ENCODE measurements at places on chromosomes 16 and 17.
A peak's percentile ranks its signal among the peaks of the same experiment; 100 is the strongest.

DNA sequence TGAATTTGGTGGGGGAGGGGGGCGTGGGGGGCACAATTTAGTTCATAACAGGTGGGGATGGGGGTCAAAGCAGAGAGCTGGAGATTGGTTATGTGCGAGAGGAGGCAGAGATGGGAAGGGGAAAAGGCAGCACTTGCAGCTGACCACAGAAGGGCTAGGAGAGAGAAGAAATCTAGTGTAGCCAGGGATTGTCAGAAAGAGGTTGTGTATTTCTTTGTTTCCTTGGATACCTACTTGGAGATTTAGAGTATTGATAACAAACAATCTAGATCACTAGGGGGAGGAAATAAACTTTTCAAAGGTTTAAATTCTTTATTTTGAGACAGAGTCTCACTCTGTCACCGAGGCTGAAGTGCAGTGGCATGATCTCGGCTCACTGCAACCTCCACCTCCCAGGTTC lies 47.1 kb upstream of the YPEL2 start:
- DNase-seq = no peak

GRCh38 chr16:85139881-85140339 lies 27.6 kb upstream of the CIBAR2 start:
- no peak for DNase-seq

DNA sequence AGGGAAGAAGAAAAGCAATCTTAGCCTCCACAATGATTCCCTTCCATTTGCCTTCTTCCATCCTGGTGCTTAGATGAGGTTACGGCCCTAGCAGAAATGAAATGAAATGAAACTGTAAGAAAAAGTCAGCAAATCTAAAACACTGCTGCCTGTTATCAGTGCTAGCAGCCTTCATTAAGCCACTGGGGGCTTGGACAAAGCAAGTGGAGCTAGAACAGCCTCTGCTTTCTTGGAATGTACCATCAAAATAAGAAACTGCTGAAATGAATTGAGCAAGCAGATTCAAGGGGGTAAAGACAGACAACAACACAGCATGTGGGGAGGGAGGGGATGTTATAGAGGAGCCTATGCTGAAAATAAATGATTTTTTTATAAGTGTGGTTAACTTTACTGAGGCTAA lies 5.1 kb downstream of the ANKFN1 start:
- no peak for DNase-seq

DNA sequence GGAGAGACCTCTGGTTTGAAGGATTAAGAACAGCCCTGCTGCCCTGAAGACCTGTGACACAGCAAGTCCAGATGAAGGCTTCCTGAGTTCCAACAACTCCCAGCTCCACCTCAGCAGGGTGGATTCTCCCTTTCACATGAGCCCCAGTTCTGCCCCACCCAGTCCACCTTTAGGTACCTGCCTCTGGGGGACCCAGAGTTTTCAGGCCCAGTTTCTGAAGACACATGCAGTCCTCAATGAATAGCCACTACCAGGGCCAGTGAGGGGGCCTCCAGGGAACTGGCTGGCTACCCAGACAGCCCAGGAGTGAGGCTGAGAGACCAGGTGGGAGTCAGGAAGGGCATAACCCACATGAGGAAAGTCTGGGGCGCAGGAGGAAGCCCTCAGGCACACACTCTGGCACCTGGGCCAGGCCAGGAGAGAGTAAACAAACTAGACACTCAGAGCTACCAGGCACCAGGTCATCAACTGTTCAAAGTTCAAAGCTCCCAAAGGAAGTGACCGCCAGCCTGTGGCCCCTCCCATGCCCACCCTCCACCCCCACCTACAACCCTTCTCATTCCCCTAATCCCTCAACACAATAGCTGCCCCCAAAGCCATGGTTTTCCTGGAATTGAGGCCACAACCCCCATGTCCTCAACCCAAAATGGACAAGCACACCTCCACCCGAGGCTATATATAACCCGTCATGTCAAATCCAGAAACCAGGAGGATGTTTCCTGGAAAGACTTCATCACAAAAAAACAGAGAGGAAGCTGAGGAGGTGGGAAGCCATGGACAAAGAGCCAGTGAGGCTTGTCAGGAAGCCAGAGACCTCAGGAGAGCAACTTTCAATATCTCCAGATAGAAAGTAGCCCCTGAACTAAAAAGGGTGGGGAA lies 2.1 kb downstream of the MYO18A start:
- DNase-seq = no peak

GRCh38 chr17:31649302-31649701 lies 209.7 kb downstream of the COPRS start:
- DNase-seq = no peak

DNA sequence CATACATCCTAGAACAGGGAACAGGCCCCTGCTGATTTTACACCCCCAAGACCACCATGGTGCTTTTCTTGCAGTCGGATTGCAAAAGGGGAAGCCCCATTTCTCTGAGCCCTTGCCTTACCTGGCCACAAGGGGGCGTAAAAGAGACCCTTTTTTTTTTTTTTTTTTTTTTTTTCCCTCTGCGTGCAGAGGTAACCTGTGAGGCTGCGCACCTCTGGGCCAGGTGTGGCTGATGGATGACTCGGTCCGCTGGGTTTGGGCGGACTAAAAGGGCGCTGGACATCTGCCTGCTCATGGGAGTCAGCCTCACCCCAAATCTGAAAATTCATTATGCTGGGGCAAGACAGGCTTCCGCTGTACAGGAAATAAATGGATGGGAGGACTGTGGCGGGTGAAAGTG lies 281.0 kb downstream of the CBLN1 start:
- peak; percentile 18 for DNase-seq

DNA sequence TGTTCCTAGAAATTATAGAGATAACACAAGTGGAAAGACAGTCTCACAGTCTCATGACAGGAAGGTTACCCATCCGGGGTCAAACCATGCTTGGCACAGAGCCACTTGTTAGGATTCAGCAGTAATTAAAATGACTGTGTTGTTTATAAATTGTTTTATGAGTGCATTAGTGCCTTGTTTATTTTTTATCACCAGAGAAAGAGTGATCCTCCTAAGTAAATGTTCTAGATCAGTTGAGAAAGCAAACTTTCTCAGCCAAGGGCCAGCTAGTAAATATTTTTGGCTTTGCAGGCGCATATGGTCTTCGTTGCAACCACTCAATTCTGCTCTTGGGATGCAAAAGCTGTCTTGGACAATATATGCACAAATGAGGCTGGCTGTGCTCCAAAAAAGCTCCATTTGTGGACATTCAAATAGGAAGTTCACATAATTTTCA lies 253.9 kb upstream of the CACNG5 start:
- DNase-seq = no peak

DNA sequence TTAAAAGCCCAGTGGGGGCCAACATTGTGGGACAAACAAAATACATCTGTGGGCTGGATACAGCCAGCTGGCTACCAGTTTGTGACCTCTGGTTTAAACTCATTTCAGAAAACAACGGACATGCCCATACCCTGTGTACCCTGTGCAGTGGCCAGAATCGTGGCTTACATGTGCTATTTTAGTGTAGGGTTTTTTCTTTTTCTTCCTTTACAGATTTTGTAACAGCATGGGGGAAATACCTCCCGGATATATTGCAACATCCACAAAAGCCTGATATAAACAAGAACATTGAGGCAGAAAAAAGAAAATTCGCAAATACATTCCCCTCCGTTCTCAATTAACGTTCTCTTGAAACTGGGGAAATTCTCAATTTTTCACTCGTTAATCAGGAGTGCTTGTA lies 7.3 kb downstream of the HS3ST4 start:
- no peak for DNase-seq

DNA sequence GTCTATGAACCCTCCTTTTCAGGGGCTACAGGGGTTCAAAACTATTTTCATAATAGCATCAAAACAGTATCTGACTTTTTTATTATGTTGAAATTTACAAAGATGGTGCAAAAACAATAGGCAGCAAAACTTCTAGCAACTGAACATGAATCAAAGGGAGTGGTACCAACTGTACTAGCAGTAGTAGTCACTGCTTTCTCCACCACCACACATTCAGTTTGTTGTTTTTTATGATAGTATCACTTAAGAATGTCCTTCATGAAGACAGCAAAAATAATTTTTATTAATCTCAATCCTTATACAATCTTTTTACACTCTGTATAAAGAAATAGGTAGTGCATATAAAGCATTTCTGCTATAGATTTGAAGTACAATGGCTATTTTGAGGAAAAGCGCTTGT lies 47.6 kb downstream of the MED13 start:
- DNase-seq = no peak

DNA sequence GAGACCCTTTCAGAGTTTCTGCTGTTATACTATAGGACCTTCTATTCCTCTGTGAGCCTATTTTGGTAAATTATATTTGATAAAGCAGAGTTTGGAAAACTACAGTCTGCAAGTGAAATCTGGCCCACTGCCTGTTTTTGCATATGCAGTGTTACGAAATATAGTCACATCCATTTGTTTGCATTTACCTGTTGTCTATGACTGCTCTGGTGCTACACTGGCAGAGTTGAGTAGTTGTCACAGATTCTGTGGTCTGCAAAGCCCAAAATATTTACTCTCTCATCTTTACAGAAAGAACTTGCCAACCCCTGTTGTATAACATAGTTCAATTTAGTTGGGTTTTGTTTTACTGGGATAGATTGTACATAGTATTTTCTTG lies 42.3 kb downstream of the TNRC6A start:
- no peak for DNase-seq

Data from RWPE1 (cell line).